ENCODE measurements at places on chromosomes 1 and 21.
A peak's percentile ranks its signal among the peaks of the same experiment; 100 is the strongest.

DNA sequence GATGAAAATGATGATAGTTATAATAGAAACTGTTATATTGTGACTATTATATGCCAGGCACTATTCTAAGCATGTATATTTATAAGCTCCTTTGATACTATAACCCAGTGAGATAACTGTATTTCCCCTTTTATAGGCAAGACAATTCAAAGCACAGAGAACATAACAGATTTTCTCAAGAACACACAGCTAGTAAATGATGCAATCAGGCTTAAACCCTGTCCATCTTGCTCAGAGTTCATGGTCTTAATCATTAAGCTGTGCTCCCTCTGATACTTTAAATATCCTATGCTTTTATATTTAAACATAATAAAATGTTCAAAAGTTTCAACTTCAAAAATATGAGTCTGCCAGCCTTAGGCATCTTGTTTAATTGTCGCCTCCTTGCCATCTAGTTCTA, 88.6 kb downstream of the PHTF1 start:
- DNase-seq = no peak

- DNase-seq = no peak
These were observed 7.6 kb downstream of the ZBTB48 start for GRCh38 chr1:6587261-6588005.

DNA sequence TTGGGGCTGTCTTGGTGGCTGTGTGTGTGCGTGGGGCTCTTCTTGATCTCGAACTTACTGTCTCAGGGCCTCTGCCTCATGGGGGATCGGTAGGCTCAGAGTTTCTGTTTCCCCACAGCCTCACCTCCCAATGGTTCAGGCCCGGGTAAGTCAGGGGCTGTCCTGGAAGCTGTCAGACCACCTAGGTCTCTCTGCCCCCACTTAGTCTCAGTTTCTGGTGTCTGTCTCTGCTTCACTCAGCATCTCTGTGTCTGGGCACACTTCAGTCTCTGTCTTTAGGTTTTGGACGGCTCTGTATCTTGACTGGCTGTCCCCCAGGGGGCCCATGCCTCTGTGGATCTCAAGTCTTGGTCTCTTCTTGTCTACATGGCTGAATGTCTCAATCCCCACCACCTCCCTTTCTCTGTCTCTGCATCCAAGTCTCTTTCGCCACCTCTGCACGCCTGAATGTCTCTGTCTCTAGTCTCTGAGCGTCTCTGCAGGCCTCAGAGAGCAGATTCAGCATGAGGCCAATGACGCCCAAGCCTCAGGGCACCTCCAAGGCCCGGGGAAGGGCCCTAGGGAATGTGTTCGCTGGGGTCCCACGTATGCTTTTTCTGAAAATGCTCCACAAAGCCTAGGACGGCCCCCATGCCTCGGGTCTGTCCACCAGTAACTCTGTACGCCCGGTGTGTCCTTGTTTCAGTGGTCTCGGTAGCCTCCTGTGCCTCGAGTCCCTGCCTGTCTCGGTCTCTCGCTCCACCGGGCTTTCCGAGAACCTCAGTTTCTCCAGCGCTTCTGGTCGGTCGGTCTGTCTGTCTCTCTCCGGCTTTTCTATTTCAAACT, 818 bp downstream of the FHL3 start:
- no peak for DNase-seq

DNA sequence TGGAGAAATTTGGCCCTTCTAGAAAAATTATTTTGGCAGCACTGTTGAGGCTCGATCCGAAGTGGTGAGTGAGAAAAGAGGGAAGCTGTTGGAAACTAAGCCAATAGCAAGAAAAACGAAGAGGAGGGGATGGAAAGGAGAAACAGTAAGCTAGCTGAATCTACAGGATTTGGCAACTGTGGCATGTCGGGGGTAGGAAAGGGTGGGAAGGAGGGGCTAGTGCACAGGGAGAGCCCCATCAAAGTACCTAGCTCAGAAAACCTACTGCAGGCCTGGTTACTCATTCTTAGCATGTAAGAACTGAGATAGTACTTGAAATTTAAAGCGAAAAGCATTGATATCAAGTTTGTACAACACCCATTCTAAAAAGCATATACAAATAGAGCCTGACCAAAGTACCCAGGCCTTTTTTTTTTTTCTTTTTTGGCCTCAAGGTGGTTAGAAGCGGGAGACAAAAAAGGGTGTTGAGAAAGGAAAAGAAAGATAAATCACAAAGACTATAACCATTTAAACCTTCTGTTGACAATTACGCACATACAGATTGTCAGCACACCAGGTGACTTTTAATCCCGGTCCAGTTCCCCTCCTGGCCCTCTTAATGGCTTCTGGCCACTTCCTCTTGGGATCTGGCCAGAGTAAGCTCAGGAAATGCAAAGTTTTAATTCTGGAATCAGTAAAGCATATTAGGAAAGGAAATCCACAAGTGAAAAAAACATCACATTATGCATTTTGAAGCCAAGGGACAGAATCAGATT, 50.4 kb downstream of the SLC16A1 start:
- DNase-seq = no peak

DNA sequence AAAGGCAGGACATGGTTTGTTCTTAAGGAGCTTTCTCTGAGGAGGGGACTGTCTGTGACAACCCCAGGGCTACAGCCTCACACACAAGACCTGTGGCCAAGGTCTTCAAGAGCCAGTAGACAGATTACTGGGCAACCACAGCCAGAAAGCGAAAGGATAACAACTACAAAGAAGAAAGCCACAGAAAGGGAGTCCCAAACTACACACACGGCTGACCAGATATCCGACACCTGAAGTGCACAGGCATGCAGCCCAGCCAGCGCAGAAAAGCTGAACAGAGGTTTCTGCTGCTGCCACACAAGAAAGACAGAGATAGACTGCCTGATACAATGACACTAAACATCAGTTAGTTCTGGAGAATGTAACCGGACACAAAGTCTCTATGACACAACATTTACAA, 21.4 kb upstream of the NADK start:
- DNase-seq = no peak

- no peak for DNase-seq
These were observed 4.4 kb downstream of the ATP5PB start for GRCh38 chr1:111453706-111454105.

GRCh38 chr1:118558933-118559332, 373.9 kb upstream of the SPAG17 start:
- DNase-seq = no peak

DNA sequence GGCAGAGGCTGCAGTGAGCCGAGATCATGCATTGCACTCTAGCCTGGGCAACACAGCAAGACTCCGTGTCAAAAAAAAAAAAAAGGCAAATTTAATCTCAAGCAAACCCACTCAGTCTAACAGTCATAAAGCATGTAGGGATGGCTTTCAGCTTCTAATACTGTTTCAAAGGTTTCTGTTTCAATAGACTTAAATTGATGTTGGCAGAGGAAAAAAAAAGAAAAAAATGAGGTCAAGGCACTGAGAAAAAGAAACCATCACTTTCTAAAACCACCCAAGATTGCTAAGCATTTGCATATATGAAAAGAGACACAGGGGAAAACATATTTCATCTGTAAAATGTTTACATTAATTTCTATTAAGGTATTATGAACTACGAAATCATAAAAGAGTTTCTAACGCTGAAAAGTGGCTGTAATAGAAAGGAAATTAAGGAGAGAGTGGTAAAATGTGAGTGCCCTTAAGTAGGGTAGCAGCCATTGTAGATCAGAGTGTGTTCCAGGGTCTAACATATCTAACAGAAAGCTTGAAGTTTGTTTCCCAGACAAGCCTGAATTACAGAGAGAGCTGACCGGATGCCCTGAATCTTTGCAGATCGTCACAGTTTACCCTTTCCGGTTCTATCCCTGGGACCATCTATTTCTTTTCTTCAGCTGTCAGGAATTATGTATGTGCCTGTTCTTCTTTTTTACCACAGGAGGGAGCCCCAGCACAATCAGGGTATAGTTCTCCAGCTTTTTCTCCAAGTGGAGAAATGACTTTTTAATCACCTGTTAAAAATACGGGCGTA, 70.0 kb downstream of the PLD5 start:
- DNase-seq = no peak

- no peak for DNase-seq
These were observed 59.2 kb upstream of the SSBP3 start for GRCh38 chr1:54465351-54465811.

GRCh38 chr1:151968791-151969399, 24.8 kb downstream of the S100A10 start:
- no peak for DNase-seq

- DNase-seq = no peak
These were observed 66.2 kb upstream of the HMCN1 start for GRCh38 chr1:185668013-185668412.

DNA sequence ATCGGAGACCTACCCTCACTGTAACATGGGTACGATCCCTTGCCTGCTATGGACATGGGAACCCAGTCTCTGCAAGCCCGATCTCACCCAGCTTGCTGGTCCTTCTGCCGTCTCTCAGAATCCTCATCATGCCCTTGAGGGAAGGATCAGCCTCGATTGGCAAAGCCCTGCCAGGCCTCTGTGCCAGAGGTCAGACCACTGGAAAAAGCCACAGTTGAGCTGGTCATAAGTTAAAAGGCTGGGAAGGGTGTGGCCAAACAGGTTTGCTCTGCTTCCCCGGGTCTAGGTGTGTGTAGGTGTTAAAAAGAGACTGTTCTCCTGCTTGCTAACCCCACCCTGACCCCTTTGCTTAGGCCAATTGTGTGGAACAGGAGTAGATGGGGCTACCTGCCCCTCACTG, 19.5 kb upstream of the PADI3 start:
- DNase-seq = no peak

DNA sequence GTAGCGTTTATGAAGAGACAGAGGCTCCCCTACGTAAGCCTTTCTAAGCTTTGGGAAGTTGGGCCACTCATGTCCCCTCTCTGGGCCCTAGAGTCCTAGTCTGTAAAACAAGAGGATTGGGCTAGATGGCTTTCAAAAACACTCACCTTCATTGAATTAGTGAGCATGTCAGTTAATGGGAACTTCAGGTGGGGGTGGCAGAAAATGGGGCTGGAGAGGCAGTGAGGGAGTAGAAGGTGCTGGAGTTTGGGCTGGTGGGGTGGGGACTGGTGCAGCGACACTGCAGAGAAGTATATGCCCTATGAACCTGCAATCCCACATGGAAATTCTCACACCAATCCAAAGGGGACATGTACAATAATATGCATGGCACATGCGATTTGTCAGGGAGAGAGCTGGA, 182.7 kb downstream of the C1orf94 start:
- no peak for DNase-seq

DNA sequence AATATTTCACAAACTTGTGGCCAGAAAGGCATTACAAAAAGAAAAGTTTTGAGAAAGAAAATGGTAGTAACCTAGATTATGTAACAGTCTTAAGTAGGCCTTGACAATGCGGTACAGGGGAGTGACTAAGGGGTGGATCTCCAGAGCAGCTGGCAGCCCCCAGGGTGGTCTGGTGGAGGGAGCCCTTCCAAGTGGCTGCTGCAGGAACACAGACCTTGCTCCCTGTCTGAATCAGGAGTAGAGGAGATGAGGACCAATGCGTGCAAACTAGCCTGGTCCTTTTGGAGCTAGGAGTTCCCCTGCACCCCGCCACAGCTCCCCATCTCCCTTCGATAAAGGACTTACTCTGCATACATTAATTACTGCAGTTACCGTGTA, 189.0 kb downstream of the NFIA start:
- DNase-seq = no peak

DNA sequence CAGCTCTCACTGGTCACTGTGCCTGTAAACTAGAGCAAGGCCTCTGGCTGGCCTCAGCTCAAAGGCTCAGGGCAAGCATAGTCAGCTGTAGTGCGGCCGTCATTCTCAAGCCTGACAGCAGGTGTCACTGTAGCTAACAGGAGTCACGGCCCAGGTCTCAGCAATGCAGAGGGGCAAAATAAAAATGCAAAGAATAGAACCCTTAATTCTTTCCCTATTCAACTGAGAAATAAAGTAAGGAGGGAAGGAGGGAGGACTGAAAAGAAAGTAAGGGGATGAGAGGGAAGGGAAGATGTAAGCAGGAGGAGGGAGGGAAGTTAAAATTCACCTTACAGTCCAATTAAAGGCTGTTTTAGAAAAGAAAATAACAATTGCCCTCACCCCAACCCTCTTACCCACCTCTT, 106.1 kb downstream of the KIAA0319L start:
- peak; percentile 80 for DNase-seq

DNA sequence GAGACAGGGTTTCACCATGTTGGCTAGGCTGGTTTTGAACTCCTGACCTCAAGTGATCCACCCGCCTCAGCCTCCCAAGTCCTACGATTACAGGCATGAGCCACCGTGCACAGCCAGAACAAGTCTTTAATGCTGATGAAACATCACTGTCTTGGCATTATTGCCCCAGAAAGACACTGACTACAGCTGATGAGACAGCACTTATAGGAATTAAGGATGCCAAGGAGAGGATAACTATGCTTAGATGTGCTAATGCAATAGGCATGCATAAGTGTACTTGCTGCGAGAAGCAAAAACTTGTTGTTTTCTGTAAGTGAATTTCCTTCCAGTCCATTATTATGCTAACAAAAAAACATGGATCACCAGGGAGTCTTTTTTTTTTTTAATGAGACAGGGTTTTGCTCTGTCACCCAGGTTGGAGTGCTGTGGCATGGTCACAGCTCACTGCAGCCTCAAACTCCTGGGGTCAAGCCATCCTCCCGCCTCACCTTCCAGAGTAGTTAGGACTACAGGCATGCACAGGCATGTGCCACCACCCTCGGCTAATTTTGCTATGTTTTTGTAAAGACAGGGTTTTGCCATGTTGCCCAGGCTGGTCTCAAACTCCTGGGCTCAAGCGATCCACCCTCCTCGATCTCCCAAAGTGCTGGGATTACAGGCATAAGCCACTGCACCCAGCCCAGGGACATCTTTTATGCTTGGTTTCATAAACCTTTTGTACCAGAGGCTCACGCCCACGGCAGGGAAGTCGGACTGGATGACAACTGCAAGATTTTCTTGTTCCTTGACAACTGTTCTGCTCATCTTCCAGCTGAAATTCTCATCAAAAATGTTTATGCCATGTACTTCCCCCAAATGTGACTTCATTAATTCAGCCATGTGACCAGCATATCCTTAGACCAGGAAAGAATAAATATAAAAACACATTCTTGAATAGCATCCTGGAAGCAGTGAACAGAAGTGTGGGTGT, 23.1 kb downstream of the RHEX start:
- no peak for DNase-seq

- no peak for DNase-seq
These were observed 27.5 kb upstream of the SLC30A1 start for GRCh38 chr1:211606332-211606913.

GRCh38 chr1:109443476-109443875, 17.2 kb upstream of the PSMA5 start:
- no peak for DNase-seq

DNA sequence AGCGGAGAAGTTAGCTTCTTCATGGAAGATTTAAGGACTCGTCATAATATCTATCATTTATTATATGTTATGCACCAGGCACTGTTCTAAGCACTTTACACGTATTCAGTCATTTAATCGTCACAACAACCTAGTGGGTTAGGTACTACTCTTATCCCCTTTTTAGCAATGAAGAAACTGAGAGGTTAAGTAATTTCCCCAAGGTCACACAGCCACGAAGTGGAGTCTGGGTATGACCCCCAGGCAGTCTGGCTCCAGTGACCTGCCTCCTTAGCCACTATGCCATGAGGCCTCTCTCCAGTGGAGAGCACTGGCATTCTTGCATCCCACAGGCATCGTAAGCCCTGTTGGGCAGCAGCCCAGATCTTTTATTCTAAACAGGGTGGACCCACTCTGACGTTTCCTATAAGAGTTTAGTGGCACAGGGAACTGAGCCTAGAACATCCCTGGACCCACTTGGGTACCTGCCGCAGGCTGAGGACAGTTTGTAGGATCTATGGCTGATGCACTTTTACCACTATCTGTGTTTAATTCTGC, 123.0 kb downstream of the NAV1 start:
- DNase-seq = no peak

Data from activated CD8-positive, alpha-beta memory T cell treated with anti-CD3 and anti-CD28 coated beads, Interleukin-2, amount 50 U/mL, for 4 hours (primary cell).